NCI-H2171 (cell line): ENCODE measurements at places on chromosomes 16 and 17.
A peak's percentile ranks its signal among the peaks of the same experiment; 100 is the strongest.

GRCh38 chr17:9179602-9180001 lies 158.3 kb downstream of the NTN1 start:
- DNase-seq, result no peak

GRCh38 chr17:81345228-81346089 lies 49.8 kb upstream of the BAHCC1 start:
- peak; percentile 74 for DNase-seq

DNA sequence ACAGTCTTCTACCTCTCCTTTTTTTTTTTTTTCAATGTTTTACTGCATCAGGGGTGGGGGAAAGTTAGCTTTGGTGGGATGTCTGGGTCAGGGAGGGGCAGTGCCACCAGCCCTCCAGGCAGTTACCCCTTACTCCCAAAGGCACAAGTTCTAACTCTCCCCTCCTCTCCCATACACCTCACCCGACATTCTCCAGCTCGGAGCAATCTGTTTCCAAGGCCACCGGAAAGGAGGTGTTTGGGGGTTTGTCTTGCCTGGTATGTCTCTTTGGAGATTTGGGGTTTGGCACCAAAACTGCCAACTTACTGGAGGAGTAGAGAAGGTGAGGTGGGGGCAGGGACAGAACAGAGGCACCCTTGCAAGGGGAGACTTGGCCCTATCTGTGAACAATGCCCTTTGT lies 4.7 kb downstream of the DLX3 start:
- DNase-seq, result no peak

- DNase-seq, result no peak
Measured at GRCh38 chr17:82084373-82085030, 13.5 kb downstream of the FASN start.

DNA sequence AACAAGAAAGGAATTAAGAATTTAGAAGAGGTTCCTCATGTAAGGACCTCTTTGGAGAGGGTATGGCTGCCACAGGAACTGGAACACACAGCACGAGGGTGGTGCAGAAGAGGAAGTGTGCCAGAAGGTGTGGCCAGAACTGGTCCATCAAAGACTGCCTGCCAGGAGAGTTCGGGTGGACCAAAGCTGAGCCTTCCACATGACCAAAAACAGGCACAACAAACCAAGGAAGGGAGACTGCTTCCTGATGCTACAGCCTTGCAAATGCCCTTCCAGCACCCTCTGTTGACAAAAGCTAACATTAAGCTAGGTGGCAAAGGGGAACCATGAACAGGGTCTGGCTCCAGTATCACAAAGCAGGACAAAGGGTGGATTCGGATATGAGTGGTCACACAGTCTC lies 125.8 kb upstream of the TMEM97 start:
- DNase-seq, result no peak

- no peak for DNase-seq
Measured at GRCh38 chr17:33142705-33143299, 150.3 kb downstream of the ASIC2 start.

DNA sequence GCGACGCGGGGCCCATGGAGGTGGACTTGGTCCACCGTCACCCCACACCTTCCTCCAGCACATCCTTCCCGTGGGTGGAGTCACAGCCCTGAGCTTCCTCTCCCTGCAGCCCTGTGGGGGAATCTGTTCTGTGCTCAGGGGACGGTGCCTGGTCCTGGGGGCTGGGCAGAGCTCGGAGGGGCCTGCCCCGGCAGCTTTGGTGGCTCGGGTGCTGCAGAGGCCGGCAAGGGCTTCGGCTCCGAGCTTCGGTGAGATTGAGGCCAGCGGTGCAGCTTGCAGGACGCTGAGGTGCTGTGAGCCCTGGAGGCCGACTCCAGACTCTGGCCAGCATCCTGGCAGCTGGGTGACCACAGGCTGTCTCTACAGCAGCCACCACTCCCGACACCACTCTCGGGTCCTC lies 36.4 kb downstream of the METRNL start:
- no peak for DNase-seq

- DNase-seq, result no peak
Measured at GRCh38 chr17:29129731-29130130, 50.5 kb downstream of the MYO18A start.

DNA sequence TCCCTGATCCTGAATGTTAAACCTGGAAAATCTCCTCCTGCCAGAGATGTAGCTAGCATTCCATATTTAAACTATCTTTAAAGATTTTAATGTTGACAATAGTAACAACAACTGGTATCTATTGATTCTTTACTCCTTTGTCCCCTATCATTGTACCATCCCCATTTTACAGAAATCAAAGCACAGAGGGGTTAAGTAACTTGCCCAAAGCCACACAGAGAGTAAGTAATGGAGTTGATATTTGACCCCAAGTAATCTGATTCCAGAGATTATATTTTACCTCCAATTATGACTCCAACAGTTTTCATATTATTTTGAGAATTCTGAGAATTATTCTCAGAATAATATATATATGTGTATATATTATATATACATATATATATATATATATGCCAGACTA lies 37.7 kb upstream of the RGS9 start:
- no peak for DNase-seq

GRCh38 chr16:35365675-35366074 lies 1906.3 kb downstream of the TP53TG3F start:
- no peak for DNase-seq

- DNase-seq, result no peak
Measured at GRCh38 chr16:17171250-17172143, 299.3 kb downstream of the XYLT1 start.

DNA sequence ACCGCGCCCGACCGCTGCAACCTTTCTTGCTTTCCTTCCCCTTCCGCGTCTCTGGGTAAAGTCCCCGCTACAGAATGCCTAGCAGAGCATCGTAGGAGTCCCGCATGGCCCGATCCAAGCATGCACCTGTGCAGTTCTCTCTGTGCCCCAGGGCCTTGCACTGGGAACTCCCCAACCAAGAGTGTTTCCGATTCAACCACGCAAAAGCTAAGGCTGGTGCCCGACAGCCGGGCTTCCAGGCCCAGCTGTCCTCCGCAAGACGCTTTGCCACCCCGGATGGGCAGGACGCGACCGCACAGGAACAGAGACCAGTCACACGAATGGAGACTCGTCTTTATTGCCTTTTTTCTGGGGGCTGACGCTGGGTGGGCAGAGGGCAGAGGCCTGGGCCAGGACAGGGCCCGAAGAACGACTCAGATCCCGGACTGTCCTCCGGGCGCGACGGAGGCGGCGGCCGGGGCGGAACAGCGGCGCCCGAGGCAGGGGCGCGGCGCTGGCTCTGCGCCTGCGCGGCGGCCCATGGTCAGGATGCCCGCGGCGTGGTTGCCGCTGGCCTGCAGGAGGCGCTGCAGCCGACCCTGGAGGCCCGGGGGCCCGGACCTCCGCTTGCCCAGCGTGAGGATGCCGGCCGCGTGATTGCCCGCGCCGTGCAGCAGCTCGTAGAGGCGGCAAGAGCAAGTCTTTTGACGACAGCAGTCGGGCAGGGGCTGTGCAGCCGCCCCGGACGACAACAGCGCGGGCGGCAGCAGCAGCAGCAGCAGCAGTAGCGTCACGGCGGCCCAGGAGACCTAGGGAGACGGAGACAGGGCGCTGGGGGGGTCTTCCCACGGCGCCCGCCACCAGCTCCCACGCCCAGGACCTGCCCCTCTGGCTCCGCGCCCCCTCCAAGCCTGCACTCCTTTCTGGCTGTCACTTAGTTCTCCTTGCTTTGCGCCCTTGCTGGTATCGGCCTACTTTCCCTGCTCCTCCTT lies 1.2 kb downstream of the HCRT start:
- no peak for DNase-seq

GRCh38 chr17:50099003-50099402 lies 3.9 kb downstream of the PDK2 start:
- DNase-seq, result no peak

DNA sequence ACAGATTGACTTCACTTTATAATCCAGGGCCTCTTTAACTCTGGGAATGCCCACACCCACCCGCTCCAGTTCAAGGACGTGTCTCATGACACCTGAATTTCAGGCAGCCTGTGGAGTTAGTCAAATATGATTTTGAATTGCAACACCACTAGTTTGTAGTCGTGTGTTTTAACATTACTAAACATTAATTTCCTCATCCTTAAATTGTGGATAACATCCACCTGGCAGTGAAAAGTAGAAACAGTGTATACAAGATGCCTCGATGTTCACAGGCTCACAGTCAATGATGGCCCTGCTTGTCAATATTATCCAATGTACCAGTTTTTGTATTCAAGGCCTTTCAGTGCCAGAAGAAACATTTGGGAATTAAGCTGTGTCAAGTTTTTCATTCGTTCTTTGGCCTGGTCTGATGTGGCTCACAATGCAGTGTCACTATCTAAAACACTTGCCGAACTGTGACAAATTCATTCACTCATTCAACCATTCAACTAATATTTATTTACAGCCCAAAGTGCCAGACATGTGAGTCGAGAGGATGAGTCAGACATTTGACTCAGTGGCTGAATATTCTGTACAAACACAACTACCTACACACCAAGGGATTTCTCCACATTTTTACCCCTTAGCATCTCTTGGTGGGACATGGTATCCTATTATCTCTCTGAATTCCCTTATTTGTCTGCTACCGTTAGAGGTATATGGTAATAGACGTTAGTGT lies 1.4 kb downstream of the MEIOB start:
- no peak for DNase-seq
